Dermis blood vessel endothelial cell (primary cell): ENCODE measurements at places on chromosomes 11 and 22.
A peak's percentile ranks its signal among the peaks of the same experiment; 100 is the strongest.

- DNase-seq: no peak
These were observed 28.9 kb upstream of the SHISAL1 start for GRCh38 chr22:44341431-44342346.

- DNase-seq: peak; percentile 22
These were observed 55.6 kb upstream of the LYVE1 start for GRCh38 chr11:10623797-10624761.

GRCh38 chr11:131822506-131822905 lies 452.1 kb downstream of the NTM start:
- no peak for DNase-seq

- DNase-seq: no peak
These were observed 558.3 kb downstream of the JRKL start for GRCh38 chr11:96948066-96948465.

DNA sequence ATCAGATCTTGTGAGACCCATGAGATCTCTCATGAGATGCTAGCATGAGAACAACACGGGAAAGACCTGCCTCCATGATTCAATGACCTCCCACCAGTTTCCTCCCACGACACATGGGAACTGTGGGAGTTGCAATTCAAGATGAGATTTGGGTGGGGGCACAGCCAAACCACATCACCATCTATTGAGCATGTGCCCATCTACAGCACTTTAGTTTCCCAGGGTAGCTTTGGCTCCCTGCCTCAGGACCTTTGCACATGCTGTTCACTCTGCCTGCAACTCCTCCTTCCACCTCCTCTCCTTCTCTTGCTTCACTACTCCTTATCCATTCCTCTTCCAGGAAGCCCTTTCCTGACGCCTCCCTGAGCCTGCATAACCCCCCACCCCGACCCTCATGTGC lies 17.2 kb downstream of the GRIK4 start:
- no peak for DNase-seq

DNA sequence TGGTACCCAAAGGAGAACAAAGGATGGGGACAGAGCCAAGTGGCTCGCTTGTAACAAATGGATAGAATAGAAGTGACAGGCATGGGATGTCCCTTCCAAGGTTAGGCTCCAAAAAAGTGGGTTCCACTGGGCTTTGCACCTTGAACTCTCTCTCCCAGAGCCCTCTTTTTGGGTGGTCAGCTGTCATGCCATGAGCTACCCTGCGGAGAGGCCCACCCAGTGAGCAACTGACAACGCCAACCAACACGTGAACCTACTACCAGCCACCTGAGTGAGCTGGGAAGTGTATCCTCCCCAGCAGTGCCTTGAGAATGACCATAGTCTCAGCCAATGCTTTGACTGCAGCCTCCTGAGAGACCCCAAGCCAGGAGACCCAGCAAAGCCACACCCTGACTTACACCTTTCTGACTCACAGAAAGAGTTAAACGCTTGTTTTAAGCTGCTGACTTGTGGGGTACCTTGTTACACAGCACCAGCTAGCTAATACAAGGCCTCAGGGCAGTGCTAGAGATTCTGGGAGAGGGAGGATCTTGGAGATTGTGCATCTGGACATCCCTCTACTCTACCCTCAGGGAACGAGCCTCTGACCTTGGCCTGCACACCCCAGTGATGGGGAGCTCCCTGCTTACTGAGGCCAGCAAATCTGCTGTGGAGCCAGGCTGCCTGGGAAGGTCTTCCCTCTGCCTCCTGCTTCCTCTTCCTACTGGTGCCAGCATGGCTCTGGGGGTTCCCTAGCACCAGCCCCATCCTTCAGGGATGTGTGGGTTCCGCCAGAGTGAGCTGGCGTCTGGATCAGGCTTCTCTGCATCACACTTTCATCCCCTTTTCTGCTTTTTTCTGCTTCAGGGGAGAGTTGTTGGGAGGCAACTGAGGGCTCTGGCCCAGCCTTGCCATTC lies 29.1 kb upstream of the RFPL3 start:
- no peak for DNase-seq
